ENCODE measurements at places on chromosomes 11 and 22.

DNA sequence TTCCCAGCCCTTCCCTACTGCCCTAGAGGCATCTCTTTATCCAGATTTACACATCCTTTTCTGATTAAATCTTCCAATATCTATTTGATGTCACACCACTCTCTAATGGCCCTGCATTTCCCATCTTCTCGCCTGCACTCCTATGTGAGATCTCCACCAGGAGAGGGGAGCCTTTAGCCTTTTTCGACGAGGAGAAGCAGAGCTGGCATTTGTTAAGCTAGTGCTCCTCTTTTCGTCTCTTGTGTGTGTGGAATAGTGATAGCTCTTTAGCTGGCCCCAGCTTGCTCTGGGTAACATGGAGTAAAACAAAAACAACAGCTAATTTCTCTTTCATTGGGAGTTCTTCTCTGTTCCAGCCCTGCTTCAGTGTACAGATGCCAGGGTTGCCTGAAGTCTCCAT is 536.5 kb downstream of the NTM start:
- DNase-seq, result no peak

GRCh38 chr11:103681855-103682254 is 354.6 kb upstream of the DDI1 start:
- DNase-seq, result no peak

- no peak for DNase-seq
Observed at GRCh38 chr11:96306933-96307775, 35.8 kb downstream of the MAML2 start.

GRCh38 chr11:19520681-19521080 is 192.0 kb upstream of the NAV2 start:
- DNase-seq, result no peak

DNA sequence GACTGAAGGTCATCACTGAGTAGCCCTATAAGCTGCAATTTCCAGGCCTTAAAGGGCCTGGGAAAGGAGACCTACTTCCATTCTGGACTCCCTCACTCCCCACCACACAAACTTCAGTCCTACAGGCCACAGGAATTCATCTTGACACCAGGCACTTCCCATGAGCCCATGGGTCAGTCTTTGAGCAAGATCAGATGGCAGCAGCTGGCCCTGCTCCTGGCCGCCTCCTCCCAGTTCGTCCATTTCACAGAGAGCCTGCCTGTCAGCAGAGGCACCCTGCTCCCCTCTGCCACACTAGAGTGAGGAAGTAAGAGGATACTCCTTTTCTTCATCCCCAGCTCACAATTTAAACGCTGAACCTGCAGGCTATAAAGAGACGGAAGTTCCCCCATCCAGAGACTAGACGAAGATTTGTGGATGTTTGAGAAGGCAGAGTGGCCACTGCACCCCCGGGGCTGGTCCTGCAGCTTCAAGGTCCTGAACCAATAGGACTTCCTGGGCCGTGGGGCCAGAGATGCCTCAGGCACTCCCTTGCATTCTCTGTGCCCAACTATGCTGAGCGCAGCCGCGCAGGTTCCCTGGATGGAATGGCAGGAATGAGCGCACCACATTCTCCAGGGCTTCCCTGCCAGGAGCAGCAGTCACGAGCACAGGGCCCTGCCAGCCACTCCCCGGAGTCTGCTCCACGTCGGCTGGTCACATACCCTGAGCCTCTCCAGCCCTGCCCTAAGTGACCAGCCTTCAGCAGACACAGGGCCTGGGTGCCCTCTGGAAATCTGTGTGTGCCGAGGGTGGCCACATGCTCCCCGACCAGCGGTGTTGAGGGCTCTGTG is 33.5 kb upstream of the BID start:
- no peak for DNase-seq

DNA sequence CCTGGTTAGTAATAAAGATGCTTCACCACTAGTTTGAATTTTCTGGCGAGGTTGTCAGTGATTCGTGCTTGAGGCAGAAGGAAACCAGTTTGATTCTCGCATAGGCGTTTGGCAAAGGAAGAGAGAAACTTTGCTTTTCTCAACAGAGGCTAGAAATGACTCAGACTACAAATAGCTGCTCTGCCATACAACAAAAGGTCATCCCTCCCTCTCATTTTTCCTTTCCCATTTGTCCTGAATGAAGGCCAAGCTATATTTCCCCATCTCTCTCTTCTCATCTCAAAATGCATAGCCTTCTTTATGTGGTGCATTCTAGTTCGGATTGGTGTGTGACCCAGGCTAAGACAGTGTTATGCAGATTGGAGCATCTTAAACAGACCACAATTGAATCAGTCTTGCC is 741.4 kb downstream of the NTM start:
- DNase-seq, result no peak

DNA sequence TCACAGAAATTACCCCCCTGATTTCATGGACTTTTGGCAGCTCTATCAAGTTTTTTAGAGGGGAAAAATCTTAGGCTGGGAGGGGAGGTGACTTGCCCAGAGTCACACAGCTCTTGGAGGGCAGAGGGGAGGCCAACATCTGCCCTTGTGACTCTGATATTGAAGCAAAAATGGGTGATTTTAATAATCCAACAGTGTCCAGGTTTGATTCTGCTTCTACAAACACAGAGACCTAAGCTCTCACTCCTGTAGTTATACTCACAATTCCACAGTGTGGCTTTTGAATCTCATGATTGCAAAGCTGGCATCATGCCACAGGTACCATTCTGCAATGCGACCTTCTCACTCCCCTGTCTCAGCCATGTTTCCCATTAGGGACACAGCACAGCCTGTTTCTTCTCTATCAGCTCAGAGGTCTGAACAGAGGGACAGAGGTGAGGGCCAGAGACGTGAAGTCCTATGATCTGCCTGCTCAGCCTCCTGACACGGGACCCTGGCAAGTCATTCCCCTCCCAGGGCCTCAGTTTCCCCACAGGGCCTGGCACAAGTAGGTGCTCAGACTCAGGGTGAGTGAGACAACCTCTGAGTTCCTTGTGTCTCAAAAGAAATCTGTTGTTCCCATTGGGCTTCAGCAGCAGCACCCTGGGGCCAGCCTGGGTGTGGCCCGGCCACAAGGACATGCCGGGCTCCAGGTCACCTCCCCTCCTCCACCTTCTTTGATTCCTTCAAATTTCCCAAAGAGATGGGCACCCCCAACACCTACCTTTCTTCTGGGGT is 766 bp downstream of the APOL2 start:
- DNase-seq, result no peak

Data from MV-4-11 (cell line).